Astrocyte of the spinal cord (primary cell): ENCODE measurements at places on chromosomes 7 and 10.
A peak's percentile ranks its signal among the peaks of the same experiment; 100 is the strongest.

GRCh38 chr10:26220901-26221300 lies 4.3 kb downstream of the GAD2 start:
- DNase-seq: no peak

GRCh38 chr7:18570441-18570840 lies 74.9 kb downstream of the HDAC9 start:
- DNase-seq: no peak

DNA sequence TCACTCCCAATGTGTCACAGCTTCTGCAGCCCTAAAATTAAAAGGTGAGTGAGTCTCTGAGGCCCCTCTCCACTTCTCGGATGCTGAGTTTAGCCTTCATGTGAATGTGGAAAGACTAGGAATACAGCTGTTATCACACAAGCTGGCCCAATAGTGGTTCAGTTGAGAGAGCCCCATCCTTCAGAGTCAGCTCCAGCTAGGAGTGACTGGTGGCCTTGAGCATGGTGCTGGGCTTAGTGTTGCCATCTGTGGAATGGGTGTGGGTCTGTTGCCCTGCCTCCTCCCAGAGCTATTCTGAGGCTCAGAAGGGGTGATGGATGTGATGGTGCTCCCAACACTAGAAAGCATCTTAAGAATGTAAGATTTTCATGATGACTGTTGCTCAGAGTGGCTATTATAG lies 55.8 kb downstream of the FIGNL1 start:
- DNase-seq: no peak

- DNase-seq: no peak
Observed at GRCh38 chr10:110931769-110932381, 12.5 kb downstream of the SHOC2 start.

DNA sequence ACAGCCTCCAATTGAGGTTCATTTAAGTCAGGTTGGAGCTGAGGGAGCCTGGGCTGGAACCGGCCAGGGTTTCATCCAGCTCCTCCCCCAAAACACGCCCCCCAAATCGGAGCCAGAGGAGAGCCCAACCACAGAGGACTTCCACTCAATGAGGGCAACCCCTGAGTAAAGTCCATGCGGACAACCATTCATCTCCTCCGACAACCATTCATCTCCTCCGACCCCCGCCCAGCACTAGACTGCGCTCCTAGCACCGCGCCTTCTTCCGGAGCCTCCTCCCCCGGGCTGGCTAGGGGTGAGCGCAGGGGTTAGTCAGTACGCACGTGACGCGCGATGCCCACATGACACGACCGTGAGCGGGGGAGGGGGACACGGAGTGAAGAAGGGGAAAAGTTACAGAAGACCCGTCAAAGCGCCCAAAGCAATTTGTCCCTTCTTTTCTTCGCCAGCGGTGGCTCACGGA lies 1.4 kb downstream of the MAGI2 start:
- DNase-seq: peak; percentile 77

GRCh38 chr10:17805330-17805729 lies 3.8 kb upstream of the MRC1 start:
- no peak for DNase-seq

GRCh38 chr7:22420973-22421635 lies 64.2 kb upstream of the RAPGEF5 start:
- DNase-seq: no peak
